ENCODE measurements at places on chromosomes 16 and 17.
A peak's percentile ranks its signal among the peaks of the same experiment; 100 is the strongest.

GRCh38 chr17:79164913-79165695 lies 90.5 kb downstream of the ENGASE start:
- peak; percentile 33 for DNase-seq

DNA sequence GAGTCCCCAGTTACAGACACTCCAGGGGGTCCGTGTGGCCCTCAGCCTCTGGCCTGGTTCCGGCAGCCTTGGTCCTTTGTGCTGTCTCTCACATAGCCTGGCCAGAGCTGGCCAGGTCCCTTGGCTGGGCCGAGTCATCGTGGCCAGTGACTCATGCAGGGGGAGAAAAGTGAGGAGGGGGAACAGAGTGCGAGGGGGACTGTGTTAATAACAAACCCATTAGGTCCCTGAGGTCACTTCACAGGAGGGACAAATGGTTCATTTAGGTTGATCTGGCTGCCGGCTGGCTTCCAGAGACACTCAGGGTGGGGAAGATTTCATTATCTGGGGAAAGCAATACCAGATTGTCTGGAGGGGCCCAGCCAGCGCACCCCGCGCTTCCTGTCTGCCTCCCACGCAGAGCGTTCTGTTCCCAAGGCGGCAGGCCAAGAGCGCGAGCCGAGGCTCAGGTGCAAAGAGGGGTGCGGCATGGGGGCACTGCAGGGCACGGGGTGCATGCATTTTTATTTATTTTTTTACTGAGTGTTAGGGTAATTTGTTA lies 223.1 kb downstream of the SEC14L1 start:
- no peak for DNase-seq

GRCh38 chr17:57442401-57442823 lies 186.1 kb downstream of the MSI2 start:
- DNase-seq: no peak

GRCh38 chr17:63446753-63447470 lies 806 bp upstream of the CYB561 start:
- peak; percentile 67 for DNase-seq

- peak; percentile 36 for DNase-seq
These were observed 1.6 kb downstream of the TMC8 start for GRCh38 chr17:78132084-78132676.

GRCh38 chr17:38460082-38460715 lies 31.9 kb downstream of the ARHGAP23 start:
- peak; percentile 46 for DNase-seq

DNA sequence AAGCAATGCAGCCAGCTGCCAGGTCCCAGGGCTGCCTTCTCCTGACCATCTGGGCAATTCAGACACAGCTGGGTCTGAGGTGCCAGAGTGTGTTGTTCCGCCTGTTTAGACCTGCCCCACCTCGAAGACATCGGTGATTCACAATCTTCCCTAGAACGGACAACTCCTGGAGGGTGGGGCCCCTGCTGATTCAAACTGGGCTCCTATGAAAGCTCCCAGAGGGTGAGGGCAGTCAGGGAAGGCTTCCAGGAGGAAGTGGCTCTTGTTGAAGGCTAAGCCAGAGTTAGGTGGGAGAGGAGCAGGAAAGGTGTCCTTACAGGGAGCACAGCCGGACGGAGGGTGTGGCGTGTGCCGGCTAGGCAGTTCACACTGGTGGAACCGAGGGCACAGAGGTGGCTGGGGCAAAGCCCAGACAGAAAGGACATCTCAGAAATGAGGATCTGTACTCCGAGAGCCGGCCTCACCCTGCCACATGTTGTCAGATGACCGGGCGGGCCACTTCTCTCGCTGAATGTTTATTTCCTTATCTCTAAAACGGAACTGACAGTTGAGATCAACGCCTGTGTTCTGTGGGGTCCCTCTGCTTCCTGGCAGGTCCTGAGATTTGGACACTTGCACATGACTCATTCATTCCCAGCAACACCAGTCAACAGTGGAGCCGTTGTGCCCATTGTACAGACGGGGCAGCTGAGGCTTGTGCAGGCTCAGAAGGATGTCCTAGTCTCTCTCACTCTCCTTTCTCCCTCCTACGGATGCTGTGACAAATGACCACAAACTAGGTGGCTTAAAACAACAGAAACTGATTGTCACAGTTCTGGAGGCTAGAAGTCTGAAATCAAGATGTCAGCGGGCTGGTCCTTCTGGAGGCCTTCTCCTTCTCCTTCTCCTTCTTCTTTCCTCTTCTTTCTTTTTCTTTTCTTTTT lies 26.9 kb upstream of the LITAF start:
- no peak for DNase-seq

DNA sequence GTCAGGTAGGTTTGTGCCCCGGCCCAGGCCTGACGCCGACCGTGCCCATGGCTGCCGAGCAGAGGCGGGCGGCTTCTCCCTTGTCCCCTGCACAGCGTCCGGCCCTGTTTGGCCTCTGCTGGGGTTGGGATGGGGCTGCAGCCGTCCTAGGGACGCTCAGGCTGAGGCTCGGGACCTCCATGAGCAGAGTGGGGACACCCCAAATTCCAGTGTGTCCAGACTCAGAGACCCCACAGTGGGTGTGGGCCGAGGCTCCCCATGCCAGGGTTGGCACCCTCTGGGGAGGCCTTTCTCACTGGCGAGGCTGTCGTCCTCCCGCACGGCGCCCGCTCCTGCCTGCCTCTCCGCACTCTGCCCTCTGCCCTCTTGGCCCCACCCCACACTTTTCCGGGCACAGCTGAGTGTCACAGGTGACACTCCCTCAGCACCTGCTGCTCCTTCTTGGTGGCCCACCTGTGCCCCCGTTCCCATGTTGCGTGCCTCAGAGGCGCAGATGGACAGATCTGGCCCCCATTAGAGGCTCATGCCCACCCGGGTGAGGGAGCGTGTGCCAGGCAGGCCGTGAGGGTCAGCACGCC lies 16.1 kb downstream of the TRAF7 start:
- no peak for DNase-seq

- peak; percentile 55 for DNase-seq
These were observed 2.7 kb downstream of the C1QTNF1 start for GRCh38 chr17:79026376-79027273.

DNA sequence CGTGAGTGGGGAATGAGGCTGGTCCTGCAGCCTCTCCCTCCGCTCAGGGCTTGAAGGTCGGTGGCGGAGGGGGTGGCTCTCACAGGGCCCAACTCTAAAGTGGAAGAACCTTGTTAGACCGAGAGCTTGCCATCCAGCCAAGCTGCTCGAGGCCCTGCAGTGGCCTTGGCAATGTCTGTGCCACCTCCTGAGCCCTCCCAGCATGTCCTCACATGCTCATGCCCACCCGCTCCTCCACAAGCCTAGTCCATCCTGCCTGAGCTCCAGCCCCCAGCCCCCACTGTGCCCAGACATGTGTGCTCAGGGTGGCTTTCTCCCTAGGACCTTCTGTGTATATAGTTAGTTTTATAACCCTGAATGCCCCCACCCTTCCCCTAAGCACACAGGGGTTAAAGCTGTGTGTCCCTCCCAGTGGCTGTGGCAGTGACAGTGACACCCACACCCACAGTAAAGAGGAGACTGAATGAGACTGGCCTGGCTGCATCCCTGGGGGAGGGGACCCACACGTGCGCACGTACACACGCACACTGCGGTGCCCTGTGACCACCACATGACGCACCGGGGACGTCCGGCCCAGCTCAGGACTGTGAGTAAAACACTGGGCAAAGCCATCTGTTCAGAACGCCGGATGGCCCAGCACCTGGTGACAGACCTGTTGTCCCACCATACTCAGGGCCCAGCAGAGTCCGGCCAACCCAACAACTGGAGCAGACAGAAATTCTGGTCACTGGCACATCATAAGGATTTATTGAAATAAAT lies 15.6 kb downstream of the PDK2 start:
- DNase-seq: no peak

DNA sequence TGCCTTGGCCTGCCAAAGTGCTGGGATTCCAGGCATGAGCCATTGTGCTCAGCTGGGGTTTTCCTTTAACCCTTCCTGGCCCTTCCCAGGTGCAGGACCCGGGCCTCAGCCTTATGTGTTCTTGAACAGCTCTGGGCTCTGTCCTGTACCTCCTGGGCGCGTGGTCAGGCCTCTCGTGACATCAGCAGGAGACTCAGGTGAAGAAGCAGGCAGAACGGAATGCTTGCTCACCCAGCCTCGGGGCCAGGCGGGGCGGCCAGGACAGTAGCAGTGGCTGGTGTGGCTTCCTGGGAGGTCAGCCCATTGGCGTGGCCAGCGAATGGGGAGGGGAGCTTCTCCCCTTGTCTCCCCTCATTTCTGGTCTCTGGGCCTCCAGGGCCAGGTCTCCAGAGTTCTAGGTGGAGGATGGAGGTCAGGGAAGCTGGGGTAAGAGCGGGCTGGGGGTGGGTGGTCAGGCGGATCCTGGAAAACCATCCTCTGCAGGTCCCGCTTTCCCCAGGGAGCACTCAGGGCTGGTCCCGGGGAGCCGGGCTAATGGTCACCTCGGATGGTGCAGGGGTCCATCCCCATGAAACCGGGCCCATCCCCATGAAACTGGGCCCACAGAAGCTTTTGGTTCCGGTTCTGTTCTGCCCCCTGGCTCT lies 281.5 kb downstream of the SEC14L1 start:
- DNase-seq: no peak

DNA sequence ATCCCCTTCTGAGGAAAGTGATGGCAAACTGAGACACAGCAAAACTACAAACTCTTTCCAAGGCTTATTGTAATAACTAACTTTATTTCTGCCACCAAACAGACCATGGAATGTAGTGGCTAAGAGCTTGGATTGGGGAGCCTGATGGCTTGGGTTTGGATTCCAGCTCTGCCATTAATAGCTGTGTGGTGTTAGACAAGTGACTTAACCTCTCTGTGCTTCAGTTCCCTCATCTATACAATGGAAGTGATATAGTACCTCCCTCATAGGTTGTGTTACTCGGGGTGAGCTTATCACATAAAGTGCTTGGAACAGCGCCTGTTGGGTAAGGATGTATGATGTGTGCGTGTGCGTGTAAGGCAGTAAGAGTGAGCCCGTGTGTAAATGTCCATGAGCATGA lies 5.9 kb upstream of the RNF112 start:
- no peak for DNase-seq

- DNase-seq: no peak
These were observed 172.9 kb upstream of the ZFHX3 start for GRCh38 chr16:73220836-73221235.

GRCh38 chr16:3046641-3047386 lies 453 bp downstream of the MMP25 start:
- DNase-seq: no peak

DNA sequence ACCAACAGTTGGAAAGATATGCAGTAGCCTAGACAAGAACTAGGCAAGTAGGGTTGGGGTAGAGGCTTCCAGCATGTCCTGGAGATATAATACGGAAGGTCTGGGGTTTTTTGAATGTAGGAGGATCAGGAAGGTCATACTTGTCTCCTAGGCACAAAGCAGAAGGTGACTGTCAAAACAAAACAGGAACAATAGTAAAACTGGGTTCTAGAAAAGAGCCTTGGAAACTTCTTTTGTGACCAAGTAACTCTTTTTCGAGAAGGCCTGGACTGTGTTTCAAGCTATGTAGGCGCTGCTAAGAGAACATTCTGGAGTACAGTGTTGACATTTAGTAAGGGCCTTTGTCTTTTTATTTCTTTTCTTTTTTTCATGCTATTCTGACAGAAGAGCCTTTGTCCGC lies 26.9 kb upstream of the TENT4B start:
- no peak for DNase-seq

- DNase-seq: no peak
These were observed 191.8 kb downstream of the PRKCA start for GRCh38 chr17:66494023-66494803.

DNA sequence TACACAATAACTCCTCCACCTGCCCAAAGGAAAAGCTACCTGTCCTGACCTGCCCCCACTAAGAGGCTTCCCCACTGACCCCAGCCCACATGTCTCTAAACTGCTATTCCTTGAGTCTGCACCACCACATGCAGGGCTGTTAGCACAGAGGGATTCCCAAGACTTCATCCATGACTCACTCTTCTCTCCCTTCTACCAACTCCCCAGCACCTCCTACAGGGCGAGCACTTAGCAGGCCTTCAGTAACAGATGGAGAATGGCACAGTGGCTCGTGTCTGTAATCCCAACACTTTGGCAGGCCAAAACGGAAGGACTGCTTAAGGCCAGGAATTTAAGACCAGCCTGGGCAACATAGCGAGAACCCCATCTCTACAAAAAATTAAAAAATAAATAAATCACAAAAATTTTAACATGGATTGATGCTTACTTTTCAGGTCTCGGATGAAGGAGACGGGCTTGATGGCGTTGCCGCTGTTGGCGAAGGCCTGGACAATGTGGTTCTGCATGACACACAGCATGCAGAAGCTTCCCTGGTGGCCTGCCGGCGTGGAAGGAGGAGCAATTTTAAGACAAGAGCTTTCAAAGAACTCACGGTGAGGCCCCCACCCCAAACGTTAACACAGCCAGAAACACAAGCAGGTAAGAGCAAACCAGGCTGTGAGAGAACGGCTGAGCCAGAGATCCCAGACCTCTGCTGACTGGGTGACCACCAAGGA lies 12.0 kb downstream of the USP36 start:
- no peak for DNase-seq

- no peak for DNase-seq
These were observed 35.6 kb downstream of the DHRS7B start for GRCh38 chr17:21162394-21162775.

GRCh38 chr16:2904922-2905240 lies 6.8 kb upstream of the FLYWCH1 start:
- no peak for DNase-seq

- DNase-seq: no peak
These were observed 26.8 kb downstream of the MPP2 start for GRCh38 chr17:43880420-43880991.

DNA sequence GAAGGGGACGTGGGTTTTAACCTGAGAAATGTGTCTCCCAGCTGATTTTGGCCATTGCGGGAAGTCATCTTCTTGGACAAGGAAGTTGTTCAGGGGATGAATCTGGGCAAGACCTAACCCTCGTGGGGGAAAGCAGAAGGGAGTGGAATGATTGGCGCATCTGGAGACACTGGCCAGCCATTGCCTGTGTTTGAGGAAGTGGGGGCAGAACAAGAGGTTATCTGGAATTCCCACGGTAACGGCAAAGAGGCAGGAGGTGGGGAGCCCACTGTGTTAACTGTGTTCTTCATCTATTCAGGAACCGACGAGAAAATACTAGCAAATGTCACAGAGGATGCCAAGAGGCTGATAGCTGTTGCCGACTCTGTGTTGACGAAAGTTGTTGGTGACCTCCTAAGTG lies 66.9 kb downstream of the RNF213 start:
- DNase-seq: no peak

GRCh38 chr16:20944861-20945574 lies 44.4 kb downstream of the LYRM1 start:
- no peak for DNase-seq

DNA sequence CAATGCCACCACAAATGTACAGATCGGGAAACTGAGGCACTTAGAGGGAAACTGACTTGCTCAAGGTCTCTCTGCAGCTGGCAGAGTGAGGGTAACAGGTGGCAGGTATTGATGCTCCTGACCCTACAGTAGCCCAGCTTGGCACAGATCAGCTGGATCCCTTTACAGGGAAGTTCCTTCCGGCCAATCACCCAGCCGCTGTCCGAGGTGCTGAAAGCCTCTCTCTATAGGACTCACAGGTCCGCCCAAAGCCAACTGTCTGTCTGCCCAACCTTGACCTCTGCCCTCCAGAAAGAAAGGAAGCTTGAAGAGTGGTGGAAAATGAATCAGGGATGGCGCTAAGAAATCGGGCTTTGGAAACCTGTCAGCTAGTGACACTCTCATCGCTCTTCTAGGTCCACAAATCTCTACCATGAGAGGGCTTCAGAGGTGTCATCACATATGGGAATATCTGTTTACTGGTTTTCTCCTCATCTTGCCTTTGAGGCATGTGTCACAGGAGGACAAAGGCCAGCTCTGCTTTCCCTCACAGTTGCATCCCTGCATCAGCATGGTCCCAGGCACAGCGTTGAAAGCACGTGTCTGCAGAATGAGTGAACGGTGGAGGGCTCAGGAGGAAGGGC lies 246.2 kb downstream of the KATNIP start:
- peak; percentile 50 for DNase-seq
